CD4-positive, alpha-beta T cell treated with Interleukin-12 subunit alpha and Interleukin-12 subunit beta, for 1 hour (primary cell): ENCODE measurements at places on chromosomes 3 and 15.
A peak's percentile ranks its signal among the peaks of the same experiment; 100 is the strongest.

DNA sequence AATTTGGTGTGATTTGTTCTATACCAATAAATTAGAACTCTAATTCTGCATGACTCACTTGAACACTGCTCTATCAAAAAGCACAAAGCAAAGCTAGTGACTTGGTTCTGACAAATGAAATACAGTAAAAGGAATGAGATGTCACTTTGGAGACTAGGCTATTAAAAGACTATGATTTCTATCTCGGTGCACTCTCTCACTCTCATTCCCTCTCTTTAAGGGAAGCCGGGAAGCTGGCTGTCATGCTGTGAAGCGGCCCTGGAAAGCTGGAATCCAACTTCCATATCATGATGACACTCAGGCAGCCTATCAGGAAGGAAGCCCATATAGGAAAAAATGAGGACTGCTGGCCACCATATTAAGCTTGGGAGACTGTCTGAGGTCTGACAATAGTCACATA is 590.1 kb upstream of the CBLB start:
- no peak for DNase-seq

DNA sequence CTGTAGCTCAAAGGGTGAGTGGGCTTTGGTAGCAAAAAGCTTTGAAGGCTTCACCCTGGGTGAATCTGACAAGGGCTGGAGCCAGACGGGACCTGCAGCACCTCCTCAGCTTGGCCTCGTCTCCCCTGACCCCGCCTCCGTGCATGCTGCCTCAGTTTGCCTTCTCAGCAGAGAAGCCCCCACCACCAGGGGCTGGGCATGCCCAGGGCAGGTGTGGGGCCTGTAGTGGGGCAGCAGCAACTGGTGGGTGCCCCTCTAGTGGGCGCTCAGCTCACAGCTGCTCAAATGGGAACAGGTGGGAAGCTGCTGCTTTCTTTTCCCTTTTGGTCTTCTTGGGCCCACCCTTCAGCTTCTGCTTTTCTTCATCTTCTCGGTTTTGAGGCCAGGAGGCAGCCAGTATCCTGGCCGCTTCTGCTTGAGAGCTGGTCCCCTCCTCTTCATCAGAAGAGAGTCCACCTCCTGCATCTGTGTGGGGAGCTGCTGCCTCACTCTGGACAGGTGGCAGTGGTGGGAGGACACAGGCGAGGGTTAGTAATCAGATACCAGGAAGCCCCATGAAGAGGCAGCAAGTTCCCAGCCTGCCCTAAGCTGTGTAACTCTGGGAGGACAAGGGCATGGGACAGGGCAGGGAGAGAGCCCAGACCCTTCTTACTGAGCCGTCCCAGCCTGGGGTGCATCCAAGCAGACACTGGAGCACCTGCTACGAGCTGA is 21.0 kb downstream of the TMEM43 start:
- DNase-seq: no peak

- DNase-seq: no peak
Observed at GRCh38 chr3:69422751-69423150, 36.9 kb upstream of the FRMD4B start.

- no peak for DNase-seq
Observed at GRCh38 chr3:171156401-171157010, 130.0 kb upstream of the SLC2A2 start.

DNA sequence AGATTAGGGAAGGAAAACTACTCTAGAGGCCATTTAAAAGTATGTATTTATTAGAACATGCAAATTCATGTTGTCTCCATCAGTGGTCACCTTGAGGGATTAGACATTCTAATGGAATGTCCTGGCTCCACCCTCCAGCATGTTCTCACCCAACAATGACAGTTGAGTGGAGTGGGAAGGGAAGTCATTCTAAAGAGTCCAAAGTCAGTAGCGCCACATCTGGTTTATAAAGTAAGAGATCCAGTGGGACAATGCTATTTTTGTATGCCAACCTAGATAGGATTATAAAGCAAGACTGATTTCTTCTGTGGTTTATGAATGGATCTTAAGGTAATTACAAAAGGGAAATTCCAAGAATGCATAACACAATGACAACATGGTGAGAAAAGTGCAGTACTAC is 33.3 kb downstream of the SLC24A1 start:
- no peak for DNase-seq

GRCh38 chr3:31710123-31710803 is 177.5 kb downstream of the STT3B start:
- no peak for DNase-seq

- DNase-seq: no peak
Observed at GRCh38 chr3:196280689-196281440, 6.7 kb downstream of the PCYT1A start.

- no peak for DNase-seq
Observed at GRCh38 chr3:48856469-48856868, 8.8 kb upstream of the PRKAR2A start.

GRCh38 chr3:180617049-180617448 is 15.1 kb downstream of the TTC14 start:
- no peak for DNase-seq

GRCh38 chr15:67253549-67254237 is 768 bp downstream of the AAGAB start:
- DNase-seq: no peak

GRCh38 chr3:41874022-41874421 is 87.9 kb downstream of the ULK4 start:
- DNase-seq: no peak

GRCh38 chr15:34241376-34242330 is 16.8 kb downstream of the EMC4 start:
- DNase-seq: peak; percentile 72

DNA sequence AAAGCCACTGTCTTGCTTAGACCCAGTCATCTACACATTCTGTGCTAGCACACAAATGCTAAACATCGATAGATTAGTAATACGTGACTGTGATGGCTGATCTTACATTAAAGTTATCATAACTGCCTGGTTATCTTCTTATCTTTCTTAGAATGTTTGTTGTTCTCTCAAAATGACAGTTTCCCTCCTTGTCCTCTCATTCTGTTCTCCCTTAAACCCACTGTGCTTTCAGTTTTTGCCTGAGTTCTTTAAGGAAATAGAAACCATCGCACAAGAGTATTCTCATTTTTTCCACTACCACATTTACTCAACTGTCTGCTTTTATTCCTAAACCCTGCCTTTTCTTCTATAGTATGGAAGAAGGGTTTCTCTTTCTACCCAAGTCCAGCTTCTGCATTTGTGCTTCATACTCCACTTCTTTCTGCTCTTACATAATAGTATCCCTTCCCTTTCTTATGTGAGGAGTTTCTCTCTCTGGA is 17.1 kb downstream of the STX19 start:
- no peak for DNase-seq

DNA sequence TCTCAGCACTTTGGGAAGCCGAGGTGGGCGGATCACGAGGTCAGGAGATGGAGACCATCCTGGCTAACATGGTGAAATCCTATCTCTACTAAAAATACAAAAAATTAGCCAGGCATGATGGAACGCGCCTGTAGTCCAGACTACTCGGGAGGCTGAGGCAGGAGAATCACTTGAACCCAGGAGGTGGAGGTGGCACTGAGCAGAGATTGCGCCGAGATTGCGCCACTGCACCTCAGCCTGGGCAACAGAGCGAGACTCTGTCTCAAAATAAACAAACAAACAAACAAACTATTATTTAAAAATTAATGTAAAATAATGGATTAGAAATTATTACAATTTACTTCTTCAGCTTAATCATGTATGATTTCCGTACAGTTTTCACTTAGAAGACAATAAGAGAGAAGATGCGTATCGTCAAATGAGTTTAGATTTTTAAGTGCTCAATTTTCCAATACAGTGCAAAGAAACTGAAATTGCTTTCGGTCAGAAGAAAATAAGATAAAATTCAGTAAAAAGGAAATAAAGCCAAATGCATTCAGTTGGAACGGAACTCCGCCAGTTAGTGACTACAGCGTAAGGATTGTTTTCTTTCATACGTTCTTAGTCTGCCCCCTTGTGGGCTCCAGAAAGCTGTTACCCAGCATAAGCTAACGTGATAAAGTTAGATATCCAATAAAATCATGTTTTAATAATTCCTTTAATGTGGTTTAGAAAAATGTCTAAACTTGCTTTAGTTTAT is 24.8 kb downstream of the AADAC start:
- DNase-seq: peak; percentile 41

DNA sequence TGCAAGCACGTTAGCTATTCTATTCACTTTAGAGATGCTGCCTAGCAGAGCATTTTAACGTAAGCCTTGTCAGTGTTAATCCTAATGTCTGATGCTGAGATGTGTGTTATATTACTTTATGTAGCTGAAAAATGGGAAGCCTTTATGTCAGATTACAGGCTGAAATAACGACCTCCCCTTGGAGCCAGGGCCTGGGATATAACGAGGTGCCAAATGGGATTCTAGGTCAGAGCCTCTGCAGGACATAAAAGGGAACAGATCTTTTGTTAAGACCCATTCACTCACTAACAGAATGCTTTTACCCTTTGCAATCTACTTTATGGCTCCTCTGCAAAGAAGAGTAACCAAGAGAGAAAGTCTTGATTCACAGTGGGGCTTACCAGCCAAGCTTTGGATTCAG is 815.5 kb upstream of the CFAP20DC start:
- no peak for DNase-seq

- no peak for DNase-seq
Observed at GRCh38 chr3:10729439-10729838, 86.6 kb upstream of the SLC6A11 start.

- no peak for DNase-seq
Observed at GRCh38 chr3:102896851-102897621, 462.2 kb downstream of the ZPLD1 start.

DNA sequence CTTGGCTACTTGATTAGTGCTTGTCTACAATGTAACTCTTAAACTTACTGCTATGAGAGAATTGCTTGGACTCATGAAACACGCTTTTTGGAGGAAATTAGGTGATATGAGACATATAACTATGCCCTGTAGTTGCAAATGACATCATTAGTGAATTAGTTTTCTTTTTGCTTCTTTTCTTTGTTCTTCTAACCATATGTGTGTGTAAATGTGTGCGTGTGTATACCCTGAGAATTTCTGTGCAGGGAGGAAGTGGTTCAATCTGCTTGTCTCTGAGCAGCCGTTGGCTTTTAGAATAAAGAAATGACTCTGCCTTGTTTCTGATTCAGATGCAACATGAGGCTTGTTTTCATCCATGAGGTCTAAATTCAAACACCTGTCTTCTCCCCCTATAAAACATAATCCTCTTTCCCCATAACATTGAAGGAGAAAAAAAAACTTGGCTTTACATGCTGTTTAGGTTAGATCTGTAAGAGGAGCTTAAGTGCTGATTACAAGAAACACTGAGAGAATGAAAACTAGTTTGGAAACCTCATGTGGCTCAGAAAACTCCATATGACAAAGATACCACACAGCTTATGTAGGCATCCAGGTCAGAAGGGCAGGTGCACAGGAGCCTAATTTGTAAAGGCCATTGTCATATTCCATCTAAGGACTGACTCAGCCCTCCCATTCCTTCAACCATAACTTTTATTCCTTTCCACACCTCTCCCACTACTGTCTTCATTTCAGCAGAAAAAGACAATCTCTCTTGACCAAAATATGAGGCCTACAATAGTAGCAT is 30.5 kb upstream of the BLM start:
- peak; percentile 42 for DNase-seq

- DNase-seq: no peak
Observed at GRCh38 chr3:137768361-137769321, 4.5 kb downstream of the SOX14 start.

GRCh38 chr15:59327942-59328341 is 44.7 kb downstream of the MYO1E start:
- peak; percentile 8 for DNase-seq

DNA sequence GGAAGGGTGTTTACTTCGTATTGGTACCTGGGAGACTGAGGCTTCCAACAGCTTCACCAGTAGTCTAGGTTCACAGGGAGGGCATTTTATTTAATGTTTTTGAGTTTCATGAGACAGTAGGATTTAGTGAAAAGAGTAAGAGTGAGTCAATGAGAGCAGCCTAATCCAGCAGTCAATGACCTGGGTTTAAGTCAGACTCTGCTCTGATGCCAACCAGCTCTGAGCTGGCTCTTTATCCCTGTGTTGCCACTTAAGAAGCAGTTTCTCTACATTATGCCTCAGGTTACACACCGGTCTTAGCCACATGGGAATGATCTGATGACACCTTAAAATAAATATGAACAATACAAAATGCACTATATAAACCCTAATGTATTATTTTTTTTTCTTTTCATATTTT is 59.4 kb upstream of the KCNMB2 start:
- no peak for DNase-seq

- no peak for DNase-seq
Observed at GRCh38 chr15:32042269-32042972, 12.1 kb downstream of the CHRNA7 start.

- DNase-seq: no peak
Observed at GRCh38 chr3:10511809-10512494, 6.6 kb upstream of the ATP2B2 start.

GRCh38 chr3:124091716-124092115 is 99.8 kb upstream of the ROPN1 start:
- no peak for DNase-seq

GRCh38 chr15:101556273-101556672 is 66.8 kb upstream of the PCSK6 start:
- DNase-seq: no peak

DNA sequence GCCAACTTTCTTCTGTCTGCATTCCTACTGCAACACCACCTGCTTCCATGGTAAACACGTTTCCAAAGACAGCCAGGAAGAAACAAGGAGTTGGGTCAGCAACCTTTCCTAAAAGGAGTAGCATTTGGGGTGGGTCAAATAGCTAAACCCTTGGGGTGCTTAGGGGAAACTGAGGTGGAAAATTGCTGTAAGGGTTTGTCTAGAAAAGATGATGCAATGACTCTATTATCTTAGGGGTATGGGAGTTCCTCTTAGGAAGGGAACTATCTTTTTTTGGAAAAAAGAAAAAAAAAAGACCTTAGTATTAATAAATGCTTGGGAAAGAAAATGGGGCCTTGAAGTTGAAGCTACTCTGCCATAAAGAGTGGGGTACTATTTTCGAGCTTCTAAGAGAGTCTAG is 86.1 kb upstream of the POMGNT2 start:
- no peak for DNase-seq

GRCh38 chr3:135766115-135766514 is 199.4 kb upstream of the PPP2R3A start:
- no peak for DNase-seq

DNA sequence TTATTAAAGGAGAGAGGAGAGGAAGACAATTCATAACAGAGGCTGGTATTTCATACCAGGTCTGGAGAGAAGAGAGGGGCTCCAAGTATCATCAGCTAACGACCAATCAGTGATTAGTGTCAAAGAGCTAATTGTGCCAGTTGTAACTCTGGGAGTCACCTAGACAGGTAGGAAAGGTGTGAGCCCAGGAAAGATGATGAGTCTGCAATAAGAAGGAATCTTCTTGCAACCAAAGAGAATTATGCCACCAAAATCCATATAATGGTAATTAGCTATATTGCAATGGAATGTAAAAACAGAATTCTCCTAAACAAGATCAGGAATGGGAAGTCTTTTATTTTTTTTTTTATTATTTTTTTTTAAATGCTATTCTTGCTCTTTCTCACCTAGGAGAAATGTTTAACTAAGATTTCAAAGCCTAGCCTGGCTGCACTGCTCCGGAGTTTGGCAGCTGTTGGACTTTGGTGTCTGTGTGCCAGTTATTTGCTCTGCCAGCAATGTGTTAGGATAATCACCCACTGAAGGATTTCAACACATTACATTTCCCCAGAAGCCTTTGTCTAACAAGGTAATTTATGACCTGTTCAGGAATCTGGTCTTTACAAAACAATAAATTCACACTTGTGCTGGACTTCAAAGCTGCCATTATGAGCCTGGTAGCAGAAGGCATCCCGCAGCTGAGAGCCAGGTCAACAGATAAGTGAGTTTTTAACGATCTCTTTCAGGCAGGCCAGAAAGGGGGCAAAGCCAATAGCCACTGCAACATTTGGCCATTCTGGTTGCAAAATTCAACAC is 89.4 kb downstream of the FOXB1 start:
- no peak for DNase-seq
